Activated naive CD8-positive, alpha-beta T cell treated with anti-CD3 and anti-CD28 coated beads for 36 hours (primary cell): ENCODE measurements at places on chromosomes 6 and 20. TPM values are rescaled to one million over a fixed set of nuclear protein-coding genes. Genes with fewer than 3 reads are reported as not detected.

KCNK5 gene
- total RNA-seq, result 18.6 TPM

EEF1A2 gene
- 0.27 TPM for total RNA-seq

PRDM1 gene
- 13.4 TPM for total RNA-seq

PSORS1C2 gene
- total RNA-seq, result not detected

EHMT2 gene
- 63.4 TPM for total RNA-seq

ALDH8A1 gene
- total RNA-seq, result 0.46 TPM

CST2 gene
- total RNA-seq, result not detected

CD109 gene
- total RNA-seq, result 12.2 TPM

PPDPF gene
- 136 TPM for total RNA-seq

CAGE1 gene
- 0.10 TPM for total RNA-seq

HSD17B8 gene
- 31.1 TPM for total RNA-seq

SAMD10 gene
- 19.3 TPM for total RNA-seq

GLP1R gene
- total RNA-seq, result 0.43 TPM

ACSS1 gene
- total RNA-seq, result 14.3 TPM

PRSS16 gene
- total RNA-seq, result 0.54 TPM

COL12A1 gene
- not detected for total RNA-seq

NKAPL gene
- 0.46 TPM for total RNA-seq

RAET1L gene
- not detected for total RNA-seq
